ENCODE measurements at places on chromosomes 1 and 21. TPM values are rescaled to one million over a fixed set of nuclear protein-coding genes. Genes with fewer than 3 reads are reported as not detected.
A peak's percentile ranks its signal among the peaks of the same experiment; 100 is the strongest.

DNA sequence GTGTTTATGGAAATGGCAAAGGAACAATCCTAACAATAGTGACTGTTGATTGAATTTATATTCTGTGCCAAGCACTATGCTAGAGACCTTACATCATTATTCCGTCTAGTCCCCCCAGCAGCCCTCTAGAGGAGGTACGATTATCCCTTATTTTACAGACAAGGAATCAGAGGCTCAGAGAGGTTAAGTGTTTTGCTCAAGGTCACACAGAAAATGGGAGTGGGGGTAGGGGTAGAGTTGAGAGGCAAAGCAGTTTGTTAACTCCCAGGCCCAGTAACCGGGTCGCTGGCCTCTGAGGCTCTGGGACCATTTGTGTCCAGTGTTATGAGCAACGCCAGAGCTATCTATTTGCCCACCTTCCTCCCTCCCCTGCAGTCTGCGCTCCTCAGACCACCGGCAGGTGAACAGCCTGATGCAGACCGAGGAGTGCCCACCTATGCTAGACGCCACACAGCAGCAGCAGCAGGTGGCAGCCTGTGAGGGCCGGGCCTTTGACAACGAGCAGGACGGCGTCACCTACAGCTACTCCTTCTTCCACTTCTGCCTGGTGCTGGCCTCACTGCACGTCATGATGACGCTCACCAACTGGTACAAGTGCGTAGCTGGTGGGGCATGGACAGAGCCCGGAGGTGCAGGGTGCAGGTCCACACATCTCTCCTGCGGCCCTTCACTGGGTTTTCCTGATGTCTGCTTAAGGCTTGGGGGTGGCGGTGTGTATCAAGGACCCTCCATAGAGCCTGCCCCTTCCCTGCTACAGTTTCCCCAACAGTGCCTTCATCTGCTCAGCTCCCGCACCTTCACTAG lies 19.8 kb downstream of the SERINC2 start:
- H3K4me3 ChIP-seq = no peak overlapping the region
- H3K27ac ChIP-seq = no peak overlapping the region
- H3K4me1 ChIP-seq = no peaks in the 10 kb centered on the region
- peaks cover 11% of the 10 kb centered on the region for H3K27me3 ChIP-seq
- ATAC-seq = no peak

- H3K4me3 ChIP-seq = no peak overlapping the region
- H3K27me3 ChIP-seq = no peaks in the 10 kb centered on the region
- no peak for ATAC-seq
- H3K36me3 ChIP-seq = no peaks in the 10 kb centered on the region
Observed at GRCh38 chr1:231869364-231869763, 242.8 kb downstream of the DISC1 start.

Gene IL12RB2
- 63.3 TPM for total RNA-seq

Gene TMPRSS15
- total RNA-seq = not detected

- H3K4me1 ChIP-seq = no peaks in the 10 kb centered on the region
- H3K36me3 ChIP-seq = no peaks in the 10 kb centered on the region
- H3K4me3 ChIP-seq = no peak overlapping the region
- H3K27me3 ChIP-seq = peaks cover 15% of the 10 kb centered on the region
Observed at GRCh38 chr1:229888157-229888556, 178.9 kb upstream of the GALNT2 start.

Gene FCRL4
- not detected for total RNA-seq

Gene AMY1A
- total RNA-seq = not detected

Gene TRIM46
- 10.6 TPM for total RNA-seq

- H3K4me3 ChIP-seq = no peak overlapping the region
- ATAC-seq = no peak
- H3K27me3 ChIP-seq = peaks cover 17% of the 10 kb centered on the region
- no peaks in the 10 kb centered on the region for H3K4me1 ChIP-seq
- no peak overlapping the region for H3K27ac ChIP-seq
Observed at GRCh38 chr1:30012455-30013440, 710.6 kb downstream of the MATN1 start.

GRCh38 chr21:43932005-43932404 lies 67.0 kb downstream of the AGPAT3 start:
- ATAC-seq = no peak
- H3K4me1 ChIP-seq = no peaks in the 10 kb centered on the region
- peaks cover 13% of the 10 kb centered on the region for H3K36me3 ChIP-seq
- H3K27ac ChIP-seq = peak overlapping the region; percentile 31
- H3K27me3 ChIP-seq = no peaks in the 10 kb centered on the region

- H3K27ac ChIP-seq = no peak overlapping the region
- no peak overlapping the region for H3K4me3 ChIP-seq
- H3K4me1 ChIP-seq = no peaks in the 10 kb centered on the region
- peaks cover 10% of the 10 kb centered on the region for H3K27me3 ChIP-seq
- no peaks in the 10 kb centered on the region for H3K36me3 ChIP-seq
- no peak for ATAC-seq
Observed at GRCh38 chr1:156667968-156668709, 9.1 kb downstream of the NES start.

- no peaks in the 10 kb centered on the region for H3K4me1 ChIP-seq
- H3K27ac ChIP-seq = no peak overlapping the region
- H3K36me3 ChIP-seq = no peaks in the 10 kb centered on the region
- peaks cover 43% of the 10 kb centered on the region for H3K27me3 ChIP-seq
Observed at GRCh38 chr1:30615076-30615795, 108.1 kb downstream of the MATN1 start.

DNA sequence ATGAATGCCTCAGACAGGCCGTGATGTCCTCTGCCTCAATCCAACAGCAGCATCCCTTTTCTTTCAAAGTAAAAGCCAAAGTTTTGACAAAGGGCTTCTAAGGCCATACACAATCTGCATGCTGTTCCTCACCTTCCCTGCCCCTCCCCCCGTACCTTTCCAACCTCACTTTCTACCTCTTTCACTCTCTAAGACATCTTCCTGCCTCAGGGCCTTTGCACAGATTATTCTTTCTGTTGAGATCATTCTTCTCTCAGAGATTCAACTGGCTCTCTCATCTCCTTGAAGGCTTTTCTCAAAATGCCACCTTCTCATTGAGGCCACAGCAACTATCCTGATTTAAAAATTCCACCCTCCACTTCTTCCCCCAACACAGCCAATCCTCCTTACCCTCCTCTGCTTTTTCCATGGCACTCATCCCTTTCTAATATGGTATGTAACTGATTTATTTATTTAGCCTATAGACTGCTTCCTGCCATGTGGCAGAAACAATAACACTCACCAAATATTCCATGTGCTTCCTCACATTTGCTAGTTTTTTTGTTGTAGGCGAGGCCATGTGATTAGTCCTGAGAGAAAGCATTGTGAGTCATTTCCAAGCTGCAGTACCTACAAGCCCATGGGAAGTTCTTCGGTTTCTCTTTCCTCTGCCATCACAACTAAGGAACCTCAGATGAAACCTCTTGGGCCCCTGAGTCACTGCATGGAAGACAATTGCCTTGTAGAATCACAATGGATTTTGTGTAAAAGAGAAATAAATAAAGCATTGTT lies 58.7 kb upstream of the GADD45A start:
- H3K27me3 ChIP-seq = peaks cover 9% of the 10 kb centered on the region
- peaks cover 6% of the 10 kb centered on the region for H3K4me1 ChIP-seq
- ATAC-seq = peak; percentile 74
- H3K36me3 ChIP-seq = no peaks in the 10 kb centered on the region

- no peaks in the 10 kb centered on the region for H3K36me3 ChIP-seq
- H3K4me1 ChIP-seq = no peaks in the 10 kb centered on the region
- ATAC-seq = no peak
- H3K27me3 ChIP-seq = no peaks in the 10 kb centered on the region
- H3K4me3 ChIP-seq = no peak overlapping the region
- H3K27ac ChIP-seq = no peak overlapping the region
Observed at GRCh38 chr1:24047110-24047477, 64.8 kb downstream of the MYOM3 start.

DNA sequence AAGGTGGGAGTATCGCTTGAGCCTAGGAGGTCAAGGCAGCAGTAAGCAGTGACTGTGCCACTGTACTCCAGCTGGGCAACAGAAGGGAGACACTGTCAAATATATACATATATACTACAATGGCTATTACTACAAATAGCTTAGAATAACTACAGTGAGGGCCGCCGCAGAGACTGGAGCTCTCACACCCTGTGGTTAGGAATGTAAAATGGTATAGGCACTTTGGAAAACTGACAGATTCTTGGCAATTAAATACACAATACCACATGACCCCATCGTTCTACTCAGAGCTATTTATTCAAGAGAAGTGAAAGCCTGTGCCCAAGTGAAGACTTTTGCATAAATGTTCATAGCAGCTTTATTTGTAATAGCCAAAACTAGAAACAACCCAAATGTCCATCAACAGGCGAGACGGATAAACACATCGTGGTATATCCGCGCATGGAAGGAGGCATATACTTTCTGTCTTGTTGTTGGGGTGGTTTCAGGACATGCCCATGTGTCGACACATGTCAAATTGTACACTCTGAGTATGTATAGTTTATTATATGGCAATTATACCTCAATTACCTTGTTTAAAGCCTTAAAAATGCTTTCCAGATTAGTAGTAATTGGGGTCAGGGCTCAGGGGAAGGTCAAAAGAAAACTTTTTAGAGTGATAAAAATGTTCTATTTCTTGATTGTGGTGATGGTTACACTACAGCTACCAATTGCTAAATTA lies 123.4 kb downstream of the RIPK4 start:
- no peaks in the 10 kb centered on the region for H3K36me3 ChIP-seq
- no peak overlapping the region for H3K27ac ChIP-seq
- peaks cover 29% of the 10 kb centered on the region for H3K27me3 ChIP-seq

Gene OR2G6
- not detected for total RNA-seq

DNA sequence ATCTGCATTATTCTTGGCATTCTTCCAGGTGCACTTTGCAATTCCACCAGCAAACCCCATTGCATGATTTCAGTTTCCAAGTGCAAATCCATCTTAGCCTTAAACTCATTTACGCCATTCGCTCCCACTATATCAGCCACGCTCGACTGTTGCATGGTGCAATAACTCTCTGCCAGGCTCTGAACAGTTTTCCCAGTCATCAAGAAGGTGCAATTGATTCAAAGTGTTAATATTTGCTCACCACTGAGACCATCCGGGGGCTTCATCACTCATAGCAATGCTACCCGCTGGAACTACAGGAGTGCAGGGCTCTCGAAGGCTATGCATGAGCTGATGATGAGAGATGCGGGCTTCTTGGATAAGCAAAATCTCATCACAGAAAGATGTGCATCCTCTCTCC lies 488.2 kb downstream of the OMA1 start:
- H3K4me1 ChIP-seq = no peaks in the 10 kb centered on the region
- H3K4me3 ChIP-seq = no peak overlapping the region
- peaks cover 3% of the 10 kb centered on the region for H3K27me3 ChIP-seq
- H3K36me3 ChIP-seq = no peaks in the 10 kb centered on the region
- H3K27ac ChIP-seq = no peak overlapping the region
- no peak for ATAC-seq

Gene DNM3
- 3.0 TPM for total RNA-seq

GRCh38 chr1:17837233-17838030 lies 82.3 kb downstream of the ACTL8 start:
- peaks cover 15% of the 10 kb centered on the region for H3K27me3 ChIP-seq
- no peak overlapping the region for H3K4me3 ChIP-seq
- H3K4me1 ChIP-seq = no peaks in the 10 kb centered on the region
- ATAC-seq = no peak
- no peak overlapping the region for H3K27ac ChIP-seq

DNA sequence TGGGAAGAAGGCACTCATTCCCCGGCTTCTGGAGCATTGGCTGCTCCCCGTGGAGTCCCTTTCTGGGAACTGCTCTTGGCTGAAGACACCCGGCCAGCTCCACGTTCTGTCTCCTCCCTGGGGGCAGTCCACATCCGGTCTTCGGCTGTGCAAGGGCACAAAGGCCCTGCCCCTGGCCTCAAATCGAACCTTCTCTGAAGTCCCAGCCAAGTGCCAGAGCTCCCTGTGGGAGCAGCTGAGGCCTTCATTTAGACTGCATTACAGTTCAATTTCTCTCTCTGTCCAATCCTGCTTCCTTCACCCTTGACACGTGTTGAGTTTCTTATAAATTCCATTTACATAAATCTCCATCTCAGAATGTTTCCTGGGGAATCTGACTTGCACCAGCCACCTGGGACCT lies 132.9 kb upstream of the POU3F1 start:
- H3K4me1 ChIP-seq = no peaks in the 10 kb centered on the region
- no peak overlapping the region for H3K4me3 ChIP-seq
- no peaks in the 10 kb centered on the region for H3K36me3 ChIP-seq

Gene TAS1R1
- not detected for total RNA-seq

Gene CELSR2
- total RNA-seq = 1.3 TPM

- H3K4me3 ChIP-seq = no peak overlapping the region
- no peak for ATAC-seq
- no peaks in the 10 kb centered on the region for H3K36me3 ChIP-seq
- H3K4me1 ChIP-seq = no peaks in the 10 kb centered on the region
Observed at GRCh38 chr1:7587773-7588456, 183.2 kb upstream of the VAMP3 start.

Gene SLC9C2
- not detected for total RNA-seq

DNA sequence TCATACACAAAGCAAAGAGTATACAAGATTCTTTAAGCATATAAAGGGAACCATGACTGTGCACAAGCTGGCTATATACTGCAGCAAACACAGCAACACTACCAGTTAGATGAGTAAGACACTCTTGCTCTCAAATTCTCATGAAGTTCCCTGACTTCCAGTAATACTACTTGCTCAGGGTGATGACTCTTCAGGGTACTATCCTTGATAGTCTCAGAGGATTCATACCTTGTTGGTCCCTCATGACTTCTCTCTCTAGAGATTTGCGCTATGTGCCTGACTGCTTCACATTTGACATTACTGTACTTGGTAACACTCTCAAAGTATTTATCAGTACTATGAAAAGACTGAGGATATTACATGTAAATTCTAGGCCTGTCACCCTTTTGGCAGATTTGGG lies 159.8 kb upstream of the ZRANB2 start:
- no peak overlapping the region for H3K4me3 ChIP-seq
- no peaks in the 10 kb centered on the region for H3K4me1 ChIP-seq
- no peaks in the 10 kb centered on the region for H3K27me3 ChIP-seq

GRCh38 chr1:233439721-233440120 lies 112.2 kb downstream of the MAP3K21 start:
- peaks cover 21% of the 10 kb centered on the region for H3K27me3 ChIP-seq
- no peaks in the 10 kb centered on the region for H3K4me1 ChIP-seq
- ATAC-seq = no peak
- H3K27ac ChIP-seq = no peak overlapping the region

- H3K36me3 ChIP-seq = no peaks in the 10 kb centered on the region
- H3K27ac ChIP-seq = no peak overlapping the region
- H3K27me3 ChIP-seq = peaks cover 10% of the 10 kb centered on the region
- no peak overlapping the region for H3K4me3 ChIP-seq
- ATAC-seq = peak; percentile 14
Observed at GRCh38 chr1:3423245-3423829, 31.1 kb upstream of the ARHGEF16 start.

DNA sequence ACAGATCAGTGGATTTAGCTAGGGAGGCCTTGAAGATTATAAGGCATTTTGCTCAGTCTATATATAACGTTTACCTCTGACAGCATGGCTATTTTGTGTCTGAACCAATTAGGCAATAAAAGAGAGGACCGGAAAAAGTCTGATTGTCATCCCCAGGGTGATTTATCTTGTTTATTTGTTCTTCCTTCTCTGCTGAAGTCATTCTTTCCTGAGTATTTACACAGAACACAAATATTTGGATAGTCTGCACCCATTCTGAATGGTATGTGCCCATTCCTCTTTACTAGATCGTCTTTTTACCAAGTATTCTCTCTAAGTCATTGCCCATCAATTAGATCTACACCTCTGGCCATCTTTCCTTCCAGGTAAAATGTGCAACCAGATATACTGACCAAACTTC lies 1602.9 kb downstream of the KCNT2 start:
- no peak for ATAC-seq
- H3K27me3 ChIP-seq = peaks cover 4% of the 10 kb centered on the region
- H3K4me1 ChIP-seq = no peaks in the 10 kb centered on the region
- H3K4me3 ChIP-seq = no peak overlapping the region
- H3K27ac ChIP-seq = no peak overlapping the region
- no peaks in the 10 kb centered on the region for H3K36me3 ChIP-seq

GRCh38 chr1:222792744-222793143 lies 22.1 kb upstream of the DISP1 start:
- H3K4me3 ChIP-seq = no peak overlapping the region
- H3K27me3 ChIP-seq = peaks cover 3% of the 10 kb centered on the region
- no peak for ATAC-seq
- no peaks in the 10 kb centered on the region for H3K4me1 ChIP-seq
- H3K36me3 ChIP-seq = no peaks in the 10 kb centered on the region
